ENCODE measurements at places on chromosomes 11 and 22.

DNA sequence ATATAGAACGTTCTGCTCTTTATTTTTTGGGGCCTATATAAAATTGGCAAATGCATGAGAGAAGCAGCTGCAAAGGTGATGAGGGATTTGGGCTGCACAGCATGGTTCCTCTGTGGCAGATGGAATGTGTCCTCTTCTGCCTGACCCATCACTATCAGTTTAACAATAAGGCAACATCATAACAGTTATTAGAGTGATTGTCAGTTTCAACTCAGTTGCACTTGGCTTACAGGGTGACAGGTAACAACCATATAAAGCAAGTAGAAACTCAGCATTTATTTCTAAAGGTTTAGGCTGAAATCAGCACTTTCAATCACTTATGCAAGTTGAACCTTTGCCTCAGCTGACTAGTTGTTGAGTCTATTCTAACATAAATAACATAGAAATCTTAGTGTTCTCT is 935.4 kb upstream of the CHORDC1 start:
- DNase-seq: no peak

DNA sequence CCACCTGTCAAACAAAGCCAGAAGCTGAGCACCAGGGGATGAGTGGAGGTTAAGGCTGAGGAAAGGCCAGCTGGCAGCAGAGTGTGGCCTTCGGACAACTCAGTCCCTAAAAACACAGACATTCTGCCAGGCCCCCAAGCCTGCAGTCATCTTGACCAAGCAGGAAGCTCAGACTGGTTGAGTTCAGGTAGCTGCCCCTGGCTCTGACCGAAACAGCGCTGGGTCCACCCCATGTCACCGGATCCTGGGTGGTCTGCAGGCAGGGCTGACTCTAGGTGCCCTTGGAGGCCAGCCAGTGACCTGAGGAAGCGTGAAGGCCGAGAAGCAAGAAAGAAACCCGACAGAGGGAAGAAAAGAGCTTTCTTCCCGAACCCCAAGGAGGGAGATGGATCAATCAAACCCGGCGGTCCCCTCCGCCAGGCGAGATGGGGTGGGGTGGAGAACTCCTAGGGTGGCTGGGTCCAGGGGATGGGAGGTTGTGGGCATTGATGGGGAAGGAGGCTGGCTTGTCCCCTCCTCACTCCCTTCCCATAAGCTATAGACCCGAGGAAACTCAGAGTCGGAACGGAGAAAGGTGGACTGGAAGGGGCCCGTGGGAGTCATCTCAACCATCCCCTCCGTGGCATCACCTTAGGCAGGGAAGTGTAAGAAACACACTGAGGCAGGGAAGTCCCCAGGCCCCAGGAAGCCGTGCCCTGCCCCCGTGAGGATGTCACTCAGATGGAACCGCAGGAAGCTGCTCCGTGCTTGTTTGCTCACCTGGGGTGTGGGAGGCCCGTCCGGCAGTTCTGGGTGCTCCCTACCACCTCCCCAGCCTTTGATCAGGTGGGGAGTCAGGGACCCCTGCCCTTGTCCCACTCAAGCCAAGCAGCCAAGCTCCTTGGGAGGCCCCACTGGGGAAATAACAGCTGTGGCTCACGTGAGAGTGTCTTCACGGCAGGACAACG is 11.7 kb downstream of the CXCR5 start:
- DNase-seq: no peak

DNA sequence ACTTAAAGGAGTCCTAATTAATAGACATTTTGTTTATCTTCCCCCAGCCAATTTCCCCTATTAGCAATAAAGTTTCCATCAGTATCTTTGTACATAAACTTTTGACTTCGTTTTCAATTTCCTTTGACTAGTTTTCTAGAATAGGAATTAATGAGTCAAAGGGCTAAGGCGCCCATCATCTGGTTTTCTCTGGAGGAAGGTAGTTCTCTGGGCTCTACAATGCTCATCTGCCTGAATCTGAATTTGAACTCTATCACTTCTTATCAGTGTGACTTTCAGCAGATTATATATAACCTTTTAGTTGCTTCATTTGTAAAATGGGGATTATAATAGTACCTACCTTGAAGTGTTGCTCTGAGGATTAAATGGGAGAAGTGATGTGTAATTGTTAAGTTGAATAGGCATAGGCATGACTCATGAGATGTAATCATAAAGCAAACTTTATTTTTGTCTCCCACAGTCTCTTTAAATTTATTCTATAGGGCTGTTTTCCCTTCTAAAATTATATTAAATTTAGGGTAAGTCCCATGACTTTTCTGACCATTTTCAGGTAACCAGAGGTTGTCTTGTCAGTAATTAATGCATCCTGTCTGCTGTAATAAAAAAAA is 5.8 kb upstream of the TUB start:
- no peak for DNase-seq

DNA sequence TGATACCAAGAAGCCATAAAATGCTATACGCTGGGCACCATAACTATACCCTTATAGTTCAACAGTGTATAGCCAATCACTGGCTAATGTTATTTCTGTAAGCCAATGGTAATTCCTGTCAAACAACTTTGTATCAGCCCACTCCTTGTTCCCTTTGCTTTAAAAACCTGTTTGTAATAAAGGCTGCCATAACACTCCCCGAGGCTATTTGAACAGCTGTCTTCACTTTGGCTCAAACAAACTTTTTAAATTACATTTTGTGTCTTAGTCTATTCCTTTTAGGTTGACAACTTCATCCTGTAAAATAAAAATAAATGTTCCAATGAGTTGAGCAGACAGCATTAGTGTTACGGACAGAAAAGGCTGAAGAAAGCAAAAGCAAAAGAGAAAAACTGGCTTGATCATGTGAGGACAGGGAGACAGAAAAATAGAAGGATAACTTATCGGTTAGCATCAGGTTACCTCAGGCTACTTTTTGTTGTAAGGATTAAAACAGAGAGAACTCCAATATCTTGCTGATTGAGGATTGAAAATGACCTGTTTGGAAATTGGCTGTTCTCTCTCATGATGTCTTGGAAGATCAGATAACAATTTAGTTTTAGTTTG is 95.0 kb downstream of the AASDHPPT start:
- no peak for DNase-seq

DNA sequence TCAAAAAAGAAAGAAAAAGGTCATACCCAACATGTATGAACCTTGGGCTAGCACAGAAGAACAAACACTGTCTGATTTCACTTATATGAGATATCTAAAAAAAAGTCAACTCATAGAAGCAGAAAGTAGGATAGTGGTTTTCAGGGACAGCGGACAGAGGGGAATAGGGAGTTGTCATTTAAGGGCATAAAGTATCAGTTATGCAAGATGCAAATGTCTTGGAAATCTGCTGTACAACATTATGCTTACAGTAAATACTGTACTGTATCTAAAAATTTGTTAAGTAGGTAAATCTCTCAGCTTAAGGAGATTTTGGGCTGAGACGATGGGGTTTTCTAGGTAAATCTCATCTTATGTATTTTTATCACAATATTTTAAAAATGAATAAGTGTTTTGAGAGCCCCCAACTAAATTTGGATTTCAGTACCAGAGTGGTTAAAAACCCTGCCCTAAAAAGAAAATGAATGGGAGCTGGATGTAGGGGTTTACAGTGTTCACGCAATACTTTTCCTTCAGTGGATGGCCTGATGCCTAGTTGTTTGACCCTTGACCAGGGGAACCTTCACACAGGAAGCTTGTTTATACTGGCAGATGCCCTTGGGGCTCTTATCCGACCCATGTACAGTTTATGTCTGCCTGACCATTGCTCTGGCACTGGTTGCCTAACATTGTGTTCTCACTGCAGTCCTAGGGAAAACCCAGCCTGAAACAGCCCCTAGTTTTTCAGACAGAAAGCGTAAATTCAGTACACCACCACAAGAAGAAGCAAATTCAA is 34.8 kb downstream of the SLC22A9 start:
- DNase-seq: no peak

- no peak for DNase-seq
These were observed 224.0 kb upstream of the ISX start for GRCh38 chr22:34841911-34842310.

- DNase-seq: no peak
These were observed 7.0 kb upstream of the MALAT1 start for GRCh38 chr11:65491614-65492386.

DNA sequence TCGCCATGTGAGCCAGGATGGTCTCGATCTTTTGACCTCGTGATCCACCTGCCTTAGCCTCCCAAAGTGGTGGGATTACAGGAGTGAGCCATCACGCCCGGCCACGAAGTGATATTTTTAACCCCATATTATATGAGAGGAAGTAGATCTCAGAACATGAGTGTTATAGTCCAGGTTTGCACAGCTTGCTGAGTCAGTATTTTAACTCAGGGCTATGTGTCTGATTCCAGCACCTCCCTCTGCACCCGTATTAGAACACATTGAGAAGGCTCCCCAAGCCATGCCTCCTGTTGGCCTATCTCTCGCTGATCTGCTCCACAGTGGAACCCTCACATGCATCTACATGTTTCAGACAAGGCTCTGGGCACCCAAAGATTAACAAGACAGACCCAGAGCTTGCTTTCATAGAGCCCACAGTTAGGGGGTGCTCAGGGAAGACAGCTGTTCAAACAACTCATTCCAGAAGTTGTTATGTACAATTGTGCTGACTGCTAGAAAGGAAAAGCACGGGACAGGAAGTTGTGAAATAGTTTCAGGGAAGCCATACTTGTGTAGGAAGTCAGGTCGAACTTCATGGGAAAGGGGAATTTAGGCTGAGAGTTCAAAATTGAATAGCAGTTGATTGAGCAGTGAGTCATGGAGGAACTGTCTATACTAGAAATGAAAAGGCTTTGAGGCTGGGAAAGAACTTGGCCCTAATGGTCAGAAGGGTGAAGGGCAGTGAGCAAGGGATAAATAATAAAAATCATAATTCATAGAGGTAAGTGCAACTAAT is 49.3 kb upstream of the CLPB start:
- no peak for DNase-seq

GRCh38 chr22:42932857-42933484 is 75.9 kb upstream of the ARFGAP3 start:
- no peak for DNase-seq

DNA sequence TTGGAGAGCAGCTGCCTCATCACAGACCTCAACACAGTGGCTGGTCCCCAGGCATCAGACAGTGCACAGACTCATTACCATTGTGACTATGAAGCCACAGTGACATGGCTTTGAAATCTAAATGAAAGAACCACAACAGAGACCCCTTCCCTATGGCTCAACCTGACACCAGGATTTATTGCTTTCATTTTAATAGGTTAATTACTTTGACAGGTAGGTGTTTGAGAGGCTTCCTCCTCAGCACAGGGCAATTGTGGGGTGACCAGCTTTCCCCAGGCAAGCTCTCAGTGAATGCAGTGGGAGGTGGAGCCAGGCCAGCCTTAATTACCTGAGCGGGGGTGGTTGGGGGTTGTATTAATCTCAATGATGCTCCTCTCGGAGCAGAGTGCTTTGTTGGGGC is 102.3 kb downstream of the CHST1 start:
- DNase-seq: no peak

- DNase-seq: no peak
These were observed 24.4 kb downstream of the MYO18B start for GRCh38 chr22:25766418-25766817.

GRCh38 chr11:121672630-121673487 is 220.1 kb upstream of the SORL1-AS1 start:
- DNase-seq: no peak

DNA sequence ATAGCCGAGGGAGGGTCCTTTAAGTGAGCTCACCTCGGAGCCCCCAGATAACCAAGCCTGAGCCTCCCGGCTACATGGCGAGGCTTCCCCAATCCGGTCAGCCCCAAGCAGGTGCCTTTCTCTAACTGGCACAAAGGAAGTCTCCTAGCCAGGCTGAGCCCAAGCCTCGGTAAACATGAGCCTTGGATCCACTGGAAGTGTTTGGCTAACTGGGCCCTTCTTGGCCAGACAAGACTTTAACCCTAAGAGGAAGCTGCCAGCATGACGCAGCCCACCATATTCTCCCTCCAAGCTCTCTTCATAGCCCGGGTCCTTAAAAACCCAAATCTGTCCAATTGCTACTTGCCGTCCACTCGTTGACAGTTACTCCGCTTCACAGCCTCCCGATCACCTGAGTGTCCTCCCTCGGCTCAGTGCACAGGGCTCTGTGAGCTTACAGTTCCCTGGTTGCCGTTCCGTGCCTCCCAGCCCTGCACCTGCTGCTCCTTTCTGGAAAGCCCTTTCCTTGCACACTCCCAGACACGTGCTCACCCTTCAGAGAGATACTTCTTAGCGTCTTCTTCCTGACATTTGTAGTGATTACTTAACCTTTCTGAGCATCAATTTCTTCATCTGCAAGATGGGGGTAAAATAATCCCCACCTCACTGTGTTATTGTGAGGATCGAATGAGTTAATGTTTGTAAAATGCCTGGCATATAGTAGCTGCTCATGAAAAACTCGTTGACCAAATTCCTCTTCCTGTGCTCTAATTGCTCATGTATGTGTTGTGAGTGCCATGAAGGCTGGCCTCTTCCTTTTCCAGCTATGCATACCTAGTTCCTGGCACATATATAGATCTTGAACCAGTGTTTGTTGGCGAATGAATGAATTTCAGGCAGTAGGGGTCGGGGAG is 25.6 kb downstream of the TXN2 start:
- no peak for DNase-seq

DNA sequence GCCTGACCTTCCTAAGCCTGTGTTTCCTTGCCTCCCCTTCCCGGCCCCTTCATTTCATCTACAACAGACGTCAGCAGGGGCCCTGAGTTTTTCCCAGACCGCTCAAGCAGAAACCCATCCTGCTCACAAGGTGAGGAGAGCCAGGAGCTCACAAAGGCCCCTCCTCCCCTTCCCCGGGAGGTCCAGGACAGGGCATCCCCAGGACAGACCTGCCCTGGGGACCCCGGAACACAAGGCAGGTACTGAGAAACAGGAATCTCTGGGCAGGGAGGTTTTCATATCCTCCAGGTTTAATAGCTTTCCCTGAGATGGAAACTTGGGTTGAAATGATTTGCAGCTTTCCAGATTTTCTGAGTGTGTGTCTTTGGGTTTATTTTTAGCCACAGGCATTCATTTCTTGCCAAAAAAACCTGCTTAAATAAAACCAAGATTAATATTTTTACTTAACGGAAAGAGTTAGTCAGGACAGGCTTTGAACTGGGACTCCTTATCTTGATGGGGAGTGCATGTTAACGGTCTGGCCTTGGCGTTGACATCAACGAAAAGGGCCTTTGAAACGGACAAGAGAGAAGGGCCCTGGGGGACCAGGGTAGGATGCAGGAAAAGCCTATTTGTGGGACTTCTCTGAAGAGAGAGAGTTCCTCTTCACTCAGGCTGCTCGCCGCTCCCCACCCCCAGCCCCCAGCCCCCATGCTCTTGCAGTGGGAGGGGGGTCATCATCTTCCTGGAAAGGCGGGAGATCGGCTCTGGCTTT is 38.5 kb downstream of the TIMP3 start:
- no peak for DNase-seq
